ENCODE measurements at places on chromosomes 3 and 15. TPM values are rescaled to one million over a fixed set of nuclear protein-coding genes. Genes with fewer than 3 reads are reported as not detected.

The ERC2 gene
- total RNA-seq = 1.2 TPM

The OR5H2 gene
- total RNA-seq = not detected

The C3orf49 gene
- total RNA-seq = not detected

The GOLGA6L6 gene
- not detected for total RNA-seq

The P4HTM gene
- total RNA-seq = 58.8 TPM

The RYR3 gene
- 0.71 TPM for total RNA-seq
